Right ventricle myocardium superior (tissue), 1 donor: ENCODE measurements at places on chromosomes 3 and 15. TPM values are rescaled to one million over a fixed set of nuclear protein-coding genes. Genes with fewer than 3 reads are reported as not detected.

Gene ERC2
- total RNA-seq = 0.81 TPM

GRCh38 chr3:129045675-129046036 is 14.9 kb upstream of the GP9 start:
- peak; percentile 69 for DNase-seq

GRCh38 chr3:49410066-49410845 is 1.5 kb downstream of the RHOA start:
- no peak for DNase-seq

DNA sequence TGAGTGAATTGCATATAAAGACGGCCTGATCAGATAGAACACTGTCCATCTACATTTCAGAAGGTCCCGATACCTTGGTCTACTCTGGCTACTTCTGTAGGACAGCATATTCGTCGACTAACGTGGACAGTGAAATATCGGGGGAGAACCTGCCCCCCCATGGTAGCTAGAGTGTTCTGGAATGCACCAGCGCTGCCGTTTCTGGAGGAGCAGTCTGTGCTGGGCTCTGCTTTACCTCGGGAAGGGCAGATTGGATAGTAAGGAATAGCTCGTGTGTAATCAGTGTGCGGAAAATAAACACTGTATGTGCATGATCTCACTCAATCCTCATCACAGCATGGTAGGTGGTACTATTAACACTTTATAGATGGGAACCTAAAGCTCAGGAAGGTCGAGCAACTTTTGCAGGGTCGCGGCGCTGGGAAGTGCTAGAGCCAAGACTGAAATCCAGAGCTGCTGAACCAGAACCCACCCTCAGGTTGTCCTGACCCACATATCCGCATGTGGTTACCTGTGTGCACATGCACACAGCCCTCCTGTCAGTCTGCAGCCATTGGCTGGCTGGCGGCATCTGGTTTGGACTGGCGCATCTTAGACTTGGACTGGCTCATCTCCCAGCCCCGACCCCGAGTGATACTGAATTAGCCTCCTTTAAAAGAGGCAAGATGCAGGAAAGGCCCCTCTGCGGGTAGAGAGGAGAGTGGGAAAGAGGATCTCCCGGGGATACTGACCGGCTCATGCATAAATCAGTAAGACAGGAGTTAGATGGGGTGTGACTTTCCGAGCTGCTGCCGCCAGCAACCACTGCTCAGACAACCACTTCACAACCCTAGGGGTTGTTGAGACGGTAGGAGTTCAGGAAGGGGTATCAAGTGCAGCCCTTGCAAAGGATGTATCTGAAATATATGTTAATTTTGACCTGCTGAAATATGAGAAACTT is 155.0 kb upstream of the BHLHE40 start:
- DNase-seq = no peak

GRCh38 chr3:188904670-188905069 is 267.1 kb upstream of the TPRG1 start:
- no peak for DNase-seq

Gene PLSCR5
- not detected for total RNA-seq

- peak; percentile 73 for DNase-seq
Measured at GRCh38 chr3:51718547-51719409, 11.9 kb downstream of the GRM2 start.

DNA sequence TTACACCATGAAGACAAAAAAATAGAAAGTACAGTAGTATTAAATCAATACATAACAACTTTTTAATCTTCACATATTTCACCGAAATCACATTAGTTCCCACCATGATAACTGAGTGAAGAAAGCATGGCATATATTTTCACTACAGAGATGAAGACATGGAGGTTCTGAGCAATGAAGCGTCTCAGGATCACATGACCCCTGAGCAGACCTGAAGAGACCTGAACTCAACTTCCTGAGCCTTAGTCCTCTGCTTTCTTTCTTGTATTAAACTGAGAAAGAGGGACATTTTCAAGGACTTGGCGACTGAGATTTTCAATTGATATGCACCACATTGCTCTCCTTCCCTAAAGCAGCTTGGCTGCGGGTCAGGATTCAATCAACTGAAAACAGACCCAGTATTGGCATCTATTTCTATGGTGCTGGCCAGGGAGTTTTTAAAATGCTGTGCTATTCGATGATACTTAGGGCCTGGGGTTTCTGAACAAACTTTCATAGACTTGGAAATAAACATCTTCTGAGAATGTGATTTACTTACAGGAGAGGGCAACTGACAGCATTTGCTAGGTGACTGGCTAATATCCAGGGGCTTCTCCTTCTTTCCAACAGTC is 165.1 kb downstream of the LSAMP start:
- no peak for DNase-seq

DNA sequence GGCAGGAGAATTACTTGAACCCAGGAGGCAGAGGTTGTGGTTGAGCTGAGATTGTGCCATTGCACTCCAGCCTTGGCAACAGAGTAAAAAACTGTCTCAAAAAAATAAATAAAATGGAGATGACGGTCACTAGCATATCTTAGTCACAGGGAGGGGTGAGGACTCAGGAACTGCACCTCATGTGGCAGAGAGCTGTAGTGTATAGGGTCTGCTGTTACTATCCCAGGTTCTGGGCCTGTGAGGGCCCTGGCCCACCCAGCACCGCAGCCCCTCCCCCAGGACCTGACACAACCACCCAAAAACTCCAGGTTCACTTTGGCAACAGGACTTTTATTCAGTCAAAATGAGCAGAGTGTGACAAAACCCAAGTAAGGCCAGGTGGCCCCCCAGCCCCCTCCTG is 22.3 kb downstream of the RNU5B-1 start:
- no peak for DNase-seq

GRCh38 chr3:187445356-187445755 is 77.2 kb downstream of the RTP4 start:
- no peak for DNase-seq

DNA sequence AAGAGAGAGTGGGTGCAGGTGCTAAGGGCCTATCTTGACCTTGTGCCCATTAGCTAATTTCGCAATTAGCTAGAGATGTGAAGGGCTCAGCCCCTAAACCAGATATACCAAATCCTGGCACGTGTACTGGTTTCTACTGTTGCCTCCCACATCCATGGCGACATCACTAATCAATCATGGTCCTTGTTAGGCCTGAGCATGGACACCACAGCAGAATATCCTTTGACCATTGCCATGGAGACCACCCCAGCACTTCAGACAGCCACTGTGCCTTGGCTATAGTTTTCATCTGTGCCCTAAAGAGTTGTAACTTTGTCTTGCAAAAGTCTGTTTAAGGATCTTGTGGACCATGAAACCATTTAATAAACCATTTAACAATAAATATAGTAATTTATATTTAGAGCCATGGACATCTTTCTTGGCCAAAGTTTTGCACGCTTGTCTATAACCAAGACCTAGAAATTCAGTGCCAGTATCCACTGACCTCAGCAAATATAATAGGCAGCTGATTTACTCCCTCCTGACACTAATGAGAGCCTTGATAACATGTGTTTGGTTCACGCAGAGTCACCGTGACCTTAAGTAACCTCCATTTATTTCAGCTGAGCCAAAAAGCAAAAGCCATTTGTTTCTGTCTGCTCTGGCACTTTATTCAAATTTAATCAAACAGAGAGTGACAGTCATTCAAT is 43.4 kb downstream of the COLQ start:
- no peak for DNase-seq

- no peak for DNase-seq
Measured at GRCh38 chr3:196519718-196520082, 4.6 kb upstream of the SMCO1 start.

Gene LMAN1L
- total RNA-seq = 20.6 TPM

Gene ADAMTS7
- 31.0 TPM for total RNA-seq

Gene GPR171
- 0.24 TPM for total RNA-seq

Gene MASP1
- total RNA-seq = 144 TPM

DNA sequence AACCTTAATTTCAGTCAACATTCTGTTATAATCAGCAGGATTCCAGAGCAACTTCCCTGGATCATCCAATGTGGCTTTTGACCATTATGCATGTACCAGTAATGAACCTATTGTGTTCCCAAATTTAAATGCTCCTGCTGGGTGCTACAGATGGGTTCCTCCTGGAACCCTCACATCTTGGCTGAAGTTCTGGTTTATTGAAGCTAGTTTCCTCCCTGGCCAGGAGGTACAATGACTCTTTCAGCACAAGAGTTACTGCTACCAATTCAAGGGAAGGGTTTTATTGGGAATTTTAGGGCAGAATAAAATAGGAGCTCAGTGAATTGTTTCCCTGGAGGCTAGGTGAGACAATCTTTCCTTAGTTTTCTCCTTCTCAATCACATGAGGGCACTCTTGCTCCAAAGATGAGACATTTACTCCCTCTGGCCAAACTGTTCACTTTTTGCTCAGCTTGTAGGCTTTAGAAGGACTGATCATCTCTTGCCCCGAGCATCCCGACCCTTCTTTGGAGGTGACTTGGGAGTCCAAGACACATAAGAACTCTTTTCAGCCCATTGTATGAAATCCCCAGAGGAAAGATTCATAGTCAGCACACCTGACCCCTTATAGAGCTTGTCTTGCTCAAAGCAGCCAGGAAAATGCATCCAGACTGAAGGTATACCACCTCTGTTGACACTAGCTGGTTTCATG is 8.8 kb upstream of the NPHP3 start:
- no peak for DNase-seq

DNA sequence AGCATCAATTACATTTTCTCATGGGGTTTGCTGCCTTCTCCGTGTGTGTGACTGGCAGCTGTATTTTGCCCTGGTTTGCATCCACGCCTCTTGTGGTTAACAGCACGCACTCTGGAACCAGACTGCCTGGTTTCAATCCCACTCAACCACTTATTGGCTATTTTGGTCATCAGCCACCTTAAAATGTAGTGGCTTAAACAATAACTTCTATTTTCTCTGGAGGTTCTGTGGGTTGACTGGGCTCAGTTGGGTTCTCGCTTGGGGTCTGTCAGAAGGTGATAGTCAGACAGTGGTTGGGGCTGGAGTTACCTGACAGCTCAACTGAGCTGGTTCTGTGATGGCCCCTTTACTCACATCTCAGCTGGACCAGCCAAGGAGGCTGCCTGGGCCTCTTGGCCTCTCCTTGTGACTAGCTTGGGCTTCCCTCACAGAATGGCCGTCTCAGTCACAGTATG is 36.8 kb downstream of the EHD4 start:
- DNase-seq = no peak

Gene ECE2
- not detected for total RNA-seq

DNA sequence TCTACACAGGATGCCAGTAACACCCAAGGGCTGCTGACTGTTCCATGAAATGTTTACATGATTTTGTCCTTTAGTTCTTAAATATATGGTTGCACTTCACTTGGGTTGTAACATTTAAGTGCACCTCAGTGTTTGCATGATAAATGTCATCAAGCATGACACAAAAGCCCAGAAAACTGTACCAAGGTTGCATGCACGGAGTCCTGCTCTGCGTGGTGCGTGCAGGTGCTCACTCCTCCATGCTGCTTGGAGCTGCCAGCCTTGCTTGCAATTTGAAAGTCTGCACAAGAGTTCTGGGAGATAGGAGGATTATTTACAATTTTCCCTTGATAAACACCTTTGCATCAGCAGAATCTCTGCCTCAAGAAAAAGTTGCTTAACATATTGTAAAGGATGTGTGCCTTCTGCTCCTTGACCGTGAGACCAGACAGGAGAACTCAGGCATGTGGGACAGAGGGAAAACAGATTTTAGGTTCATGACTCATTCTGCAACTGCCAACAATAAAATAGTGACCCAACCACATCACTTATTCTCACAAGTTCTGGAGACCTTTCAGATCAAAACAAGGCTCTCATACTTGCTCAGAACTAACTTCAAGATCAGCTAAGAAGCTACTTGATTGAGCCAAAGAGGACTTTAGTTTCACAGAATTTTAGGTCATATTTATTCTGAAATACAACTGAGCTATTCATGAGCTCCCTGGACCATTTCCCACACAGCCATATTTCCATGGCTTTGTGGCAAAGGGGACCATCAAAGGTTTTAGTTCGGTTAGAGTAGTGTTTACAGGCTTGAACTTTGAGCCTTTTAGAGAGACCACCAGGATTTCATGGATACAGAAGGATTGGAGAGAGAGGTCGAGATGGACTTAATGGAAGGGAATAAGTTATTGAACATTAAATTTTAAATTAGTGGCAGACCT is 128.4 kb upstream of the ZBED2 start:
- DNase-seq = no peak

Gene PDZRN3
- total RNA-seq = 130 TPM

DNA sequence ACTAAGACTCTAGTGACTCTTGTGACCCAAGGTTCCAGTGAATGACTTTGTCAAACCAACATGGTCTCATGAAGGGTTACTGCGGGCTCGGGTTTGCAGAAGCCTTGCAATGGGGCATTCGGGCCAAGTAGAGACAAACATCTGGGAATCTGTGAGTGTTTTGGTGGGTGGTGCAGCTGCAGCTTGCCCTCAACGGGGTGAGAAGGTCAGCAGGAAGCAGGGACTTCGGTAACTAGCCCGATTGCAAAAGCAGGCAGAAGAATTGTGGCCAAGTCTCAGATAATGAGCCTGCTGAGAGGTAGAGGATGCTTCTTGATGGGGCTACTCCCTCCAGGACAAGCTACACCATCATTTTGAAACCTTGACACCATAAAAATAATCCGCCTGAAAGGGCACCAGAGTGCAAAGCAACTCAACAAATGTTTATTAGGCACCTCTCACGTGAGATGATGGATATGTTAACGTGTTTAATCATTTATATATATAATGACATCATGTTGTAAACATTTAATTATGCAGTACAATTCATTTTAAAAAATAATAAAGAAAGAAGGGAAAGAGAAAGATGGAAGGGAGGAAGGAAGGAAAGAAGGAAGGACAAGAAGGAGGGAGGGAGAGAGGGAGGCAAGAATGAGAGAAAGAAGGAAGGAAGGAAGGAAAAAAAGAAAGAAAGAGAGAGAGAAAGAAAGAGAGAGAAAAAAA is 263.9 kb upstream of the IGF1R start:
- no peak for DNase-seq

DNA sequence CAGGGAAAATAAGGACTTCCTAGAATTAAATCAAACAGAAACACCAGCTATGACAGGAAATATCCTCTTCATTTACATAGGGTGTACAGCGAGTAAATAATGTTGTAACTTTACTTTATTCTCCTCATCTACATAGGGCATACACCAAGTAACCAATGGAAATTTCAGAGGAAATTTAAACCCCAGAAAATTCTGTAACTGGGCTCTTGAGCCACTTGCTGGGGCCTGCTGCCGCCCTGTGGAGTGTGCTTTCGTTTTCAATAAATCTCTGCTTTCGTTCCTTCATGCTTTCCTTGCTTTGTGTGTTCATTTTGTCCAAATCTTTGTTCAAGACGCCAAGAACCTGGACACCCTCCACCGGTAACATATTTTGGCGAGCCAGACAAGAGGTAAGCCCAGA is 990.4 kb upstream of the CADM2 start:
- no peak for DNase-seq

Gene RHOA
- total RNA-seq = 255 TPM

Gene PCSK6
- 34.7 TPM for total RNA-seq

Gene PSTPIP1
- total RNA-seq = 5.0 TPM

GRCh38 chr3:4978204-4978965 is 852 bp upstream of the BHLHE40 start:
- DNase-seq = peak; percentile 97
